ENCODE measurements at places on chromosomes 2 and 18.

DNA sequence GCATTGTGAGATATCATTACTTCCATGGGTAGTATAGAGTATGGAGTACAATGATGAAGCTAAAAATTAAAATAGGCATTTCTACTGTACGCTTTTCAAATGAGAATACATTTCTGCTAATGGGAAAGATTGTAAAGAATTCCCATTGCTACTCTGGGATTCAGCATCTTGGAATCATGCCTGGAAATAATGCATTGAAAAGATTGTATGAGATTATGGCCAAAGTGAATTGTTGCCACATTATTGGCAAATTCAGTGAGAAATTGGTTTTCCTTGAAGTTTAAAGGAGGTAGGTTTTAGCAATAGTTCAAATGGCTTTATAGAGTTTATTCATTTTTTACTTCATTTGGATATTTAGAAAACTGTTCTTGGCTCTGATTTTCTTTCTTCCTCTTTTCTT is 157.9 kb downstream of the GULP1 start:
- no peak for DNase-seq

- DNase-seq = no peak
Measured at GRCh38 chr18:62080172-62080900, 106.5 kb downstream of the PIGN start.

- no peak for DNase-seq
Measured at GRCh38 chr2:7983912-7984311, 697.9 kb upstream of the ID2 start.

GRCh38 chr2:62596061-62596921 is 90.3 kb upstream of the TMEM17 start:
- DNase-seq = no peak

GRCh38 chr2:16774980-16775898 is 109.6 kb upstream of the CYRIA start:
- no peak for DNase-seq

GRCh38 chr2:207161247-207162123 is 4.3 kb downstream of the KLF7 start:
- DNase-seq = no peak

DNA sequence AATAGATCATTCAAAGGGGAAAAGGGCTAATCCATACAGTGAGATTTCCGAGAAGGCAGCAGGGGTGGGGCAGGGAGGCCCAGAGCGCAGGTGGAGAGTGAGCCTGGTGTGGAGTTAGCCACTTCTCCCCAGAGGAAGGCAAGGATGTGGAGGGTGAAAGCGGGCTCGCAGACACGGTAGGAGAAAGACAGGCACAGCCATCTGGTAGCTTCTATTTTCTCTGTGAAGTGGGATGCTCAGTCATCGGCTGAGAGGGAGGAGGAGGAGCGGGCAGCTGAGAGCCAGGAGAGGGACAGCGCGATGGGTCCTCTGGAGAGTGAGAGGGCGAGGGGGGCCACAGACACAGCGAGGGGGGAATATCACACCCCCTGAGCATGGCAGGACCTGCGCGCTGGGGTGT is 153.3 kb upstream of the NDUFV2 start:
- no peak for DNase-seq

- no peak for DNase-seq
Measured at GRCh38 chr2:143776526-143777297, 647.5 kb downstream of the ARHGAP15 start.

- no peak for DNase-seq
Measured at GRCh38 chr2:233072838-233073237, 12.7 kb downstream of the INPP5D start.

GRCh38 chr2:108630567-108631405 is 88.5 kb upstream of the RANBP2 start:
- no peak for DNase-seq

GRCh38 chr2:101521487-101521886 is 46.6 kb upstream of the RFX8 start:
- no peak for DNase-seq

- no peak for DNase-seq
Measured at GRCh38 chr2:97770445-97770844, 57.1 kb downstream of the ZAP70 start.

GRCh38 chr18:49444581-49444980 is 15.9 kb downstream of the DYM start:
- DNase-seq = no peak

DNA sequence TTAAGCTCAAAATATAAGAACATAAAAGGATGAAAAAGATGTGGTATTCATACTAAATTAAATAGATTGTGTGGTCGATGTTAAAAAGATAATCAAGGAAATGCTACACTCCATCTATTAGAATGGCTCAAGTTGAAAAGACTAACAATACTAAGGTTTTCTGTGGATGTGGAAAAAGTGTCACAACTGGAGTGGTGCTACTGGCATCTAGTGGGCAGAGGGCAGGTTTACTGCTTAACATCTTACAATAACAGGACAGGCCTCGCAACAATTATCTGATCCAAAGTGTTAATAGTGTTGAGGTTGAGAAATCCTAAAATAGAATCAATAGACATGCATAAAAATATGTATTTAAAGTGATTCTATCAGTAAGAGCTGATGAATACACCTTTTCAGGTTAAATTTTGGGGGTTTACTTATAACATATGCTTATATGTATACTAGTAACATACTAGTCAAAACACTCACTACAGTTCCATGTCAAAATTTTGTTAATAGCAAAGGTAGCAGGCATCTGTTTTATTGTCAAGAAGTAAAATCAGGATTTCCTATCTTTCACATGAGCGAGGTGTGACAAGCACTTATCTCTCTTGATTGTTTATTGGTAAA is 91.5 kb upstream of the TMEFF2 start:
- DNase-seq = no peak

GRCh38 chr2:64646007-64646880 is 7.5 kb downstream of the SERTAD2 start:
- peak; percentile 74 for DNase-seq

- DNase-seq = no peak
Measured at GRCh38 chr18:58758046-58758445, 86.8 kb downstream of the MALT1 start.

GRCh38 chr2:140177086-140177485 is 1396.9 kb upstream of the NXPH2 start:
- no peak for DNase-seq

DNA sequence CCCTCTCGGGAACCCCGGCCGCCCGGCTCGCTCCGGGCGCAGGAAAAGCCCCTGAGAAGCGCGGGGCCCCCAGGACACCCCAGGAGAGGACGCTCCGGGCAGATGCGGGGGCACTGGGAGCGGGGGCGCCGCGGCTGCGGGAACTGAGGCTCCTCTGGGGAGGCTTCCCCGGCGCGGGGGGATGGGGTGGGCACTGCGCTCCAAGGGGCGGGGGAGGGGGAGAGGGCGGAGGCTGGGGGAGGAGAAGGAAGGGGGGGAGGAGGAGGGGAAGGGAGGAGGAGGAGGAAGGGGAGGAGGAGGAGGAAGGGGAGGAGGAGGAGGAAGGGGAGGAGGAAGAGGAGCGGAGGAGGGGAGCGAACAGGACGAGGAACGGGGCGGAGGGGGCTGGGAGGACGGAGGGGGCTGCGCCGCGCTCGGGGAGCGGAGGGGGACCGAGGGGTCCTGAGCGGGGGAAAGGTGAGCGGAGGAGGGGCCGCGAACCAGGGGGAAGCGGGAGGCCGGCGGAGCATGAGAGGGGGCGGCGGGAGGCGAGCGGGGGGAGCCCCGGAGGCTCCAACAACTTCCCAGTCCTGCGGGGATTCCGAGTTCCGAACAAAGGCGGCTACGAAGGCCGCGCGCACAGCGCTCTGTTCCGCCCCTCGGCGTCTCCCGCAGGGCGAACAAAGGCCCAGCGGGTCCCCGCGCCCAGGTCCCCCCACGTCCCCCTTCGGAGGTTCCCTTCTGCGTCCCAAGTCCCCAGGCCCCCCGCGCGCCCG is 742 bp downstream of the PXDN start:
- no peak for DNase-seq

DNA sequence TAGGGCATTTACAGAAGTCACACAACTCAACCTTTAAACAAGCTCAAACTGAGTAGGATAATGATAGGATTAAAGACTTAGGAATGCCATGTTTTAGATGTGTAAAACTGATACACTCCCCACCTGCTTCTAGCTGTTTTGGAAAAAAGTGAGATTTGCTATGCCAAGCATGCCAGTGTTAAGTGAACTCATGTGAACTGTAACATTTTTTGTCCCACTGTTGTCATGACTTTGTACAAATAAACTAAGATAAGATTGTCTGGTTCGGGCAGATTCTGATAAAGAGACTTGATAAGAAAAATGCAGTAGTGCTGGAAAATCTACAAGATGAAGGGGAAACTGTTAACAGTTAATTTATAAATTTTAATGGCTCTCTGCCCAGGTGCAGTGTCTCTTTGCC is 66.5 kb downstream of the GLS start:
- DNase-seq = no peak

- no peak for DNase-seq
Measured at GRCh38 chr2:105738658-105739241, 6.0 kb upstream of the NCK2 start.

DNA sequence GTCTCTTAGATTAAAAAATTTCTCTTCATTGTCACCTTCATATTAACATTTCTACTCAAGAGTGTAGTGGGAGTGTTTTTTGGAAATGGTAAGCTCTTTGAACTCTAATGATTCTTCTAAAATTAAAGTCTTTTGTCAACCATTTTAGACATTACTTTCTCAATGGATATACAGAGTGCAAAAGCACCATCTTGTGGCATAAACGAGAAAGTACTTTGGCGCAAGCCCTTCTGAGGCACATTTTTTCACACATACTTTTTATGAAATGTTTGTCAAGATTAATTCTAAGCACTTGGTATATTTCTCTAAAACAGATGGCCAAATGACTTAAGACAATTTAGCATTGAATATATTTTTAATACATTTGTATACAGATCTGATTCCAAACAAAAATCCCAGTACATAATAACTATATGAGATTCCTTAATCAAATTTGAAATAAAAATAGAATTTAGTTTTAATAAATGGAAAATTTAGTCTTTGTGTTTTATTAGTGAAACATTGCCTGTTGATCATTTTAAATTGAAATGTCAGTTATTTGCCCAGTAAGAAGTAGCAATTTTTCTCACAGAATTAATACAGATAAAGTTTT is 63.3 kb upstream of the GALNT5 start:
- DNase-seq = no peak

GRCh38 chr2:33491441-33492084 is 15.1 kb downstream of the RASGRP3 start:
- no peak for DNase-seq

GRCh38 chr2:149739171-149739882 is 151.8 kb upstream of the MMADHC start:
- no peak for DNase-seq

GRCh38 chr18:76476665-76477561 is 18.1 kb downstream of the ZNF516 start:
- DNase-seq = no peak

DNA sequence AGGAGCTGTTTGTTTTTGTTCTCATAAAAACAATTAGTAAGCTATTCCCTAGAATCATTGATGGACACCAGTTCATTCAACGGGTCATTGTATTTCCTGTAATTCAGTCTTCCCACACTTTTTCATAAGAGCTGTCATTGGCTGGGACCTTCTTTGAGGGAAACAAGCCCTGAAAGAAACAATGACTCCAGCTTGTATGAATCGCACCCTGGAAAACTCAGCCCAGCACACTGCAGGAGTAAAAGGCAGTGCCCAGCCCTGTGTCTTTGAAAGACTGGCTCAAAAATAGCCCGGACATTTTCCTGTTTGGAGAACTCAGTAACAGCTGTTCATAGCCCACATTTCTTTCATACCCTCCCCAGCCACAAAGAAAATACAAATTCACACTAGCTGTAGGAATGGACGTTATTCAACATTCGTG is 81.5 kb downstream of the NCKAP5 start:
- no peak for DNase-seq

DNA sequence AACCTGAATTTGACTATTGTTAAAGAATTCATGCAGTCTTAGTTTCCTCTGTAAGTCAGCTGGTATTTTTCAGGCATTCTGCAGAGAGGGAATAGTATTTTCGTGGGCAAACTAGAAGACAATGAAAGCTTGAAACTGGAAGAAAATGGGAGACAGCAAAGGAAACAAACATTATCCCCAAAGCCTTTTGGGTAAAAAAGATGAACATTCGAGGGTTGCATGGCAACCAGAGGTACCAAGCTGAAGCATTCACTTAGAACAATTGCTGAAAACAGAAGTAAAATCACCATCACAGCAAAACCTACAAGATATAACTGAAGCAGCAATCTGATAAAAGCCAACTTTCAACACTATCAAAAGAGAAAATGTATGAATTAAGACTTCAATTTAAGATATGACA is 233.7 kb downstream of the SCG2 start:
- no peak for DNase-seq

DNA sequence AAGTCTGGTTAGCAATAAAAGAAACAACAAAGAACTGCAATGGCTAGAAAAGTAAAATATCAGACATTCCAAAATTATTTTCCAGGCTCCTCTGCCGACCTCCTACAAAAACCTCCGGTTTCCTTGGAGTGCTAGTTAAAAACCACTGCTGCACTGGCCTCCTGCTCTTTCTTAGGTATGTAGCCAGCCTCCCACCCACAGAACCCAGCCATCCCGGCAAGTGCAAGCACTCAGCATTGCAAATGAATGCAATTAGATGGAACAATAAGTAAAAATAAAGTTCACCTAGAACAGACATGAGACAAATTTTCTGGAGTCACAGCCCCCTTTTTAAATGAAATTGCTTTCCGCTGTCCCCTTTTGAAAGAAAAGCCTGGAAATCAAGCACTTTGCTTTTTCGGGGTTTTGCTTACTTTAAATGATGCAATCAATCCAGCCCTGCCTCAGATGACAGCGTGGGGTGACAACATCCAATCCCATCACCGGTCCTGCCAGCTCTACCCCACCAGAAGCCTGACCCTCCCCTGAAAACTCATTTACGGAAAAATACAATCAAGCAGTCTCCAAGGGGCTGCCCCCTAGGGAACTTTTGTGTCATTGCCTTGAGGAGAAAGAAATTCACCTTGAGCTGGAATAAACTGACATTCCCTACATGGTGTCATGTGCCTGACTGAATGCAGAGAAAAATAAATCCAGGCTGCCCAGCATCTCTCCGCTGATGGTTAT is 199.8 kb downstream of the EPHA4 start:
- DNase-seq = no peak

- no peak for DNase-seq
Measured at GRCh38 chr18:77234504-77235365, 14.9 kb upstream of the GALR1 start.

GRCh38 chr2:56130463-56131070 is 53.2 kb upstream of the CCDC85A start:
- no peak for DNase-seq

DNA sequence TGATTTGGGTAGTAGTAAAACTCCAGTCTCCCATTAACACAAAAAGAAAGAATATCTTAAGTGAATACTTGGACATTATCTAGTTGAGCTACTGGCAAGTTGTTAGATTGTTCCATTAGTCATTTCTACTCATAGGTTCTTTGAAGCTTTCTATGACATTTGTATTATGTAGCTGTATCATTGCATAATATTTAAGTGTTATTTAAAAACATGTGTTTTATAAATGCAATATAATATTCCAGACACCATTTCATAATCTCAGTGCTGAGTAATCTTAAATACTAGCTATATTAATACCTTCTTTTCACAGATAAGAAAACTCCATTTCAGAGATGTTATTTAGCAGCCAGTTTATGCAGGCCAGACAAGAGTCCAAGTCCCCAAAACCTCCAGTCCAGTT is 271.9 kb downstream of the NCKAP5 start:
- DNase-seq = no peak

Measured in activated T-cell treated with anti-CD3 and anti-CD28 coated beads for 48 hours (primary cell).